ENCODE measurements at places on chromosomes 12 and 14.

DNA sequence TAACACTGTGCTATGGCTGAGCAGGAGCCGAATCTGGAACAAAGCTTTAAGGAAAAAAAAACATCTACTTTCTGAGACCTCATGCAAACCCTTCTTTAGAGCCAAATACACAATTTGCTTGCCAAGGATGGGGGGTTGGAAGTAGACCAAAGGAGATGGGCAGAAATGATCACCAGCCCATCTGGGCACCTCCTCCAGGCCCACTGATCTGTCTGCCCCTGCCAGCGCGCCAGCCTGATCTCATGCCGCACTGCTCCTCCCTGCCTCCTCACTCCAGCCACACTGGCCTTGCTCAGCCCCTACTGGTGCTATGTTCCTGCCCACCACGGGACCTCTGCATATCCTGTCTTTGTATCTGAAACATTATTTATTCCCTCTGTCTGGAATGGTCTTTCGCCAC, 24.8 kb upstream of the RAB35 start:
- peak; percentile 4 for DNase-seq

GRCh38 chr12:15856097-15856982, 25.8 kb upstream of the STRAP start:
- no peak for DNase-seq

GRCh38 chr14:45359746-45360145, 106.7 kb upstream of the MIS18BP1 start:
- DNase-seq, result no peak

DNA sequence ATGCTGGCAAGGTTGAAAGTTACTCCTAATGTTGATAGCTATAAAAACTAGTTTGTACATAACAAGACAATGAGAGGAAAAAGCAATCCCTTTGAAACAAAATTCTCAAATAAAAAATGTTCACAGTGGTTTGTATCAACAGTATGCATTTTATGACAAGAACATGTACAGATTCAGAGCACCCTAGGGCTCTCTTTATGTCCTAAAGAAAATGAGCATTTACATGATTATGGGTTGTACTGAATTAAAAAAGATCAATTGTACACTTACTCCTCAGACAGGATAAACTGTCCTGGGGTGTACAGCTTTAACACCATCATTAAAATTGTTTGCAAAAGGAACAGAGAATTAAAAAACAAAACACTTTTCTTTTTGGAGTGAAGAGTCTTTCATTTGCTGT, 22.2 kb downstream of the PPP1CC start:
- no peak for DNase-seq

DNA sequence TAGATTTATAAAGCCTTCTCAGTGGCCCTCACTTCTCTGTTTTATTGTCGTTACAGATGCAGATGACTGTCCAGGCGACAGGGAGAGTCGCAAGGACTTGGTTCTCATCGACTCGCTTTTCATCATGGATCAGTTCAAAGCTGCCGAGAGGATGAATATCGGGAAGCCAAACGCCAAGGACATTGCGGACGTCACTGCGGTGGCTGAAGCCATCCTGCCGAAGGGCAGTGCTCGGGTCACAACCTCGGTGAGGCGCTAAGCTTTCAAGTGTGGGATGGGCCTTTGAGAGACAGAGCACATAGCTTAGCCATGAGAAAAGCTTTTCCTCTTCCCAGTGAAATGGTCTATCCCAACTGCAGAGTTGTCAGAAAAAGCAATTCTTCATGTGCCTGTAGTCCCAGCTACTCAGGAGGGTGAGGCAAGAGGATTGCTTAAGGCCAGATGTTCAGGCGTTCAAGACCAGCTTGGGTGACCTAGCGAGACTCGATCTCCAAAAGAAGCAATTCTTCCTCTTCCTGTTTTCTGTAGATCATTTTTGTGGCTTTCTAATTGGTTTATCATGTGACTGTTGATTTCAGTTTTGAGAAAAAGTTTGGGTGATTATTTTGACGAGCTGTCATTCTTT, 56.4 kb downstream of the EP400 start:
- no peak for DNase-seq

- DNase-seq, result no peak
Observed at GRCh38 chr12:26705851-26706250, 127.1 kb downstream of the ITPR2 start.

All from cerebellar nuclear complex (tissue), 1 donor.